Left ventricle myocardium superior (tissue), 1 donor: ENCODE measurements at places on chromosomes 3 and 15. TPM values are rescaled to one million over a fixed set of nuclear protein-coding genes. Genes with fewer than 3 reads are reported as not detected.

CPN2 gene
- total RNA-seq, result 0.40 TPM

FBXW12 gene
- not detected for total RNA-seq

MST1R gene
- total RNA-seq, result 2.3 TPM

GPR160 gene
- total RNA-seq, result 1.0 TPM

GNAT1 gene
- total RNA-seq, result not detected

ARNT2 gene
- total RNA-seq, result 4.1 TPM

GPR62 gene
- total RNA-seq, result 0.15 TPM

NRG4 gene
- total RNA-seq, result not detected

STXBP5L gene
- not detected for total RNA-seq

DVL3 gene
- total RNA-seq, result 76.8 TPM

MUC4 gene
- not detected for total RNA-seq

LRRIQ4 gene
- total RNA-seq, result not detected

KNG1 gene
- total RNA-seq, result 0.37 TPM

SYNPR gene
- total RNA-seq, result not detected

TEX55 gene
- not detected for total RNA-seq

LSAMP gene
- total RNA-seq, result 19.9 TPM

MASP1 gene
- total RNA-seq, result 51.9 TPM

EOGT gene
- total RNA-seq, result 17.1 TPM

PPP1R2 gene
- total RNA-seq, result 33.7 TPM

EOMES gene
- total RNA-seq, result 0.17 TPM

BFSP2 gene
- not detected for total RNA-seq

THSD4 gene
- 80.7 TPM for total RNA-seq

LIPC gene
- 0.32 TPM for total RNA-seq

FAM3D gene
- total RNA-seq, result not detected

PLCD1 gene
- total RNA-seq, result 6.9 TPM

AVEN gene
- total RNA-seq, result 25.8 TPM

HYAL1 gene
- 70.0 TPM for total RNA-seq

PP2D1 gene
- total RNA-seq, result not detected

MAP4 gene
- 680 TPM for total RNA-seq

SLC35G2 gene
- 2.3 TPM for total RNA-seq

C3orf49 gene
- total RNA-seq, result not detected

AAGAB gene
- 15.7 TPM for total RNA-seq

SNTN gene
- not detected for total RNA-seq

CHRFAM7A gene
- total RNA-seq, result 1.3 TPM

SRPRB gene
- 29.1 TPM for total RNA-seq

ZNF502 gene
- total RNA-seq, result 3.6 TPM

WDR49 gene
- total RNA-seq, result 0.92 TPM

OIP5 gene
- total RNA-seq, result not detected
